ENCODE measurements at places on chromosomes 3 and 15.
A peak's percentile ranks its signal among the peaks of the same experiment; 100 is the strongest.

DNA sequence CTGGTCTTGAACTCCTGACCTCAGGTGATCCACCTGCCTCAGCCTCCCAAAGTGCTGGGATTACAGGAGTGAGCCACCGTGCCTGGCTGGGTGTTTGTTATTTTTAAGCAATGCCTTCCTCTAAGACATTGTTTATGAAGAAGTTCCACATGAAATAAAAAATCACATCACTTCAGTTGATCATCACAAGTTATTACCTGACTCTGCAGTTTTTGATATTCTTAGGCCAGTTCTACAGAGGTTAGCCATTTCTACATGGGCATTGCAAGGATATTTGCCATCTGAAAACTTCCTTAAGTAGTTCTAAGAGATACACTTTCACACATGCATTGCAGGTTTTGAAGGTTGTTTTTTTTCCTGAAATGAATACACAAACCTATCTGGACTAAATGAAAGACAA lies 82.1 kb downstream of the PYDC2 start:
- DNase-seq, result no peak

DNA sequence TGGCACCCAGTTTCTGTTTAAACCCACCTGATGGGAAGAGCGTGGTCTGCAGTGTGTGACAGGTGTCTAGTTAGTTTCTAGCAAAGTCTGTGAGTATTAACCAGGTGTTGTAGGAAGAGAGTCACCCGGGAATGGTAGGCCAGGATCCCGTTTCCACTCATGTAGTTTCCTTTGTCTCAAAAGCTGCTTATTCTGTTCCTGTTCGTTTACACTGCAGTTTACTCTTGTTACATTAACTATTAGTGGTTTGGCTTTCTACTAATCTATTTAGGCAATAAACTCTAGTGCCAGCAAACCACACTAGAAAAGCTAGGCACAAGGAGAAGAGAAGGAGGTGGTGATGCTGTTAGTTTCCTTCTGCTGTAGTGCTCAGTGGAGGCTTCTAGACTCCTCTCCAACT lies 32.7 kb downstream of the WDR76 start:
- no peak for DNase-seq

DNA sequence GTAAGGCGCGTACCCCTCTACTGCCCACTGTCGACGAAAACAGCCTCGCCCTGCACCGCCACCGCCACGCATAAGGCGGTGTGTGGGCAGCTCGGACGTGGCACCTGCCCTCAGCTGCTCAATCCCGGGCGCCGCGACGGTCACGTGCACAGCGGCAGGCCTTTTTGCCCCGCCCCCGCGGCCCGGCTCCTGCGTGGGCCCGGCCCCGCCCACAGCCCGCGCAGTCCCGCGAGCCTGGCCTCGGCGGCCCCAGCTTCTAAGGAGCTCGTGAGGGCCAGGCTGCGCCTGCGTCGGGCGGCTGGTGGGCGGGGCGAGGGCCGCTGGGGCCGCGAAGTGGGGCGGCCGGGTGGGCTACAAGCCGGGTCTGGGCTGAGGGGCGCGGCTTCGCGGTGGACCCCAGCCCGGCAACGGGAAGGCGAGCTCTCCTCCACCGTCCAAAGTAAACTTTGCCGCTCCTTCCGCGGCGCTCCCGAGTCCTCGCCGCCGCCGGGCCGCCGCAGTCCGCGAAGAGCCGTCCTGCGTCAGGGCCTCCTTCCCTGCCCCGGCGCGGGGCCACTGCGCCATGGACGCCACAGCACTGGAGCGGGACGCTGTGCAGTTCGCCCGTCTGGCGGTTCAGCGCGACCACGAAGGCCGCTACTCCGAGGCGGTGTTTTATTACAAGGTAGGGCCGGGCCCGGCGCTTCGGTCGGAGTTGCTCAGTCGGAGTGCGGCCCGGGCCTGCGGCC lies at the start of gene CAPN7:
TSS of gene CAPN7 (plus strand) at position 313 of the 728 bp plus-strand sequence. CDS start at position 563, 250 bp downstream.
- peak; percentile 96 for DNase-seq

- no peak for DNase-seq
Observed at GRCh38 chr3:73484656-73485248, 140.0 kb downstream of the PDZRN3 start.

GRCh38 chr15:58360421-58361090 lies 71.2 kb upstream of the LIPC start:
- DNase-seq, result no peak

GRCh38 chr3:178195824-178196223 lies 340.4 kb upstream of the KCNMB2 start:
- DNase-seq, result no peak

DNA sequence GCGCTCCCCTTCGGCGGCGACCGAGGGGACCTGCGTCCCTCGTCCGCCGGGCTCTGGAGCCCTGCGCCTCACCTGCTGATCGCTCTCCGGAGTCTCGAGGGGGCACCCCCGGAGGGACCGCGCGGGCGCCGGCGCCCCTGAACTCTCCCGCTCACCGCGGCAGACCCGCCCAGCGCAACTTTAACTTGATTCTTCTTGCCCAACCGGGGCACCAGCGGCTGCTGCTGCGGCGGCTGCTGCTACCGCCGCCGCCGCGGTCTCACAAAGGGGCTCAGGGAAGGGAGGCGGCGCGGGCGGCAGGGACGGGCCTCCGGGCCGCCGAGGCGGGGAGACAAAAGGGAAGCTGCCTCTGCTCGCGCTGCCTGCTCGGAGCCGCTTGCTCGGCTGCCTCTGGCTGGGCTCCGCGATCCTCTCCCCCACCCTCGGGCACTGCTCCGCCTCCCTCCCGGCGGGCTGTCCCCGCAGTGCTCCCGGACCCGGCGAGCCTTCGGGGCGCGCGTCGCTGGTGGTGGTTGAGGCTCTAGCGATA lies at the start of gene PPM1L:
TSS of gene PPM1L (plus strand) at position 456 of the 529 bp plus-strand sequence.
- DNase-seq, result peak; percentile 84

GRCh38 chr3:31670136-31670535 lies 137.4 kb downstream of the STT3B start:
- DNase-seq, result no peak

- no peak for DNase-seq
Observed at GRCh38 chr15:70470556-70471191, 292.7 kb downstream of the UACA start.

GRCh38 chr15:41790169-41790568 lies 15.9 kb downstream of the MAPKBP1 start:
- DNase-seq, result no peak

GRCh38 chr3:149186219-149186618 lies 35.4 kb downstream of the CP start:
- no peak for DNase-seq

DNA sequence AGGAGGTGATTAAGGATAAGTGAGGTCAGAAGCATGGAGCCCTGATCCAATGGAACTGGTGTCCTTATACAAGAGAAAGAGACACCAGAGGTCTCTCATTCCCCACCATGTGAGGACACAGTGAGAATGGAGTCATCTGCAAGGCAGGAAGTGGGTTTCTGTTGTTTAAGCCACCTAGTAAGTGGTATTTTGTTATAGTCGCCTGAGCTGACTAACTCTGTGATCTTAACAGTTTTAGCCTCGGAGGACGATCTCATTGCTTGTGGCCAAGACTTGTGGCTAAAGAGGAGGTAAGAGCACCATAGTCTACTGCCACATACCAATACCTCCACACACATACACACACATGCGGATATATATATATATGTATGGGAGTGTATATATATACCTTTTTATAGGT lies 73.8 kb downstream of the MCTP2 start:
- DNase-seq, result no peak

DNA sequence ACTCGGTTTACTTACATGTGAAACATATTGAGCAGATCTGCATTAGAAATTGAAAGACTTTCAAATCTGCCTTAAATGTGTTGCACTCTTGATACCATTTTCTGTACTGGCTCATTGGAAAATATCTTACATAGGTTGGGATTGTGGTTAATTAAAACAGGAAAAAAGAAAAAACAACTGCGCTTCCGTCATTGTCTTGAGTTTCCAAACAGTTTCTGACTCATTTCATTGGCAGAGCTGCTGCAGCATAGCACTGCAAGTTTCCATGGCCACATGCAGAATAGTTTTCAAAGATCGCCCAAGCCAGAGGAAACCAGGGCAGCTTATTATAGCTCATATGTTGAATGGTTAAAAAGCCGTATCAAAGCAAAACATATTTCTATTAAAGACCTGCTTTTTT lies 446.6 kb upstream of the BCHE start:
- DNase-seq, result no peak

DNA sequence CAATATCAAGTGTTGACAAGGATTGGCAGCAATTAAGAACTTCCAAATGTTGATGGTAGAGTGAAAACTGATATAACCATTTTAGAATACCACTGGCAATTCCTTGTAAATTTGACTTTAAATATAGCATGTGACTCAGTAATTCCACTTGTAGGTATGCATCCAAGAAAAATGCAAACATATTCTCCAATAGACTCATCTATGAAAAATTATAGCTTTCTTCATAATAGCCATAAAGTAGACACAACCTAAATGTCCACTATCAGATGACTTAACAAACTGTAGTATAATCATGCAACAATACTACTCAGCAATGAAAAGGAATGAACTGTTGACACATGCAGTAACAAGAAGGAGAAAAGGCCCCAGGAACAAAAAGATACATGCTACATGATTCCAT lies 988.1 kb downstream of the FHIT start:
- no peak for DNase-seq

DNA sequence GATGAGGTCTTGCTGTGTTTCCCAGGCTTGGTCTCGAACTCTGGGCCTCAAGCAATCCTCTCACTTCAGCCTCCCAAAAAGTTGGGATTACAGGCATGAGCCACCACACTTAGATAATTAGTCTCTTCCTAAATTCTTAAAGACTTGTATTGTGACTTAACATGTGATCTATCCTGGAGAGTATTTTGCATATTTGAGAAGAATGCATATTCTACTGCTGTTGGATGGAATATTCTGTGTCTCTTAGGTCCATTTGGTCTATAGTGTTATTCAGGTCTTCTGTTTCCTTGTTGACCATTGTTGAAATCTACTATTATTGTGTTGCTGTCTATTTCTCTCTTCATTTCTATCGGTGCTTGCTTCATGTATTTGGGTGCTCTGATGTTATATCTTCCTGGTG lies 60.1 kb upstream of the VILL start:
- no peak for DNase-seq

- no peak for DNase-seq
Observed at GRCh38 chr3:57796261-57796660, 40.2 kb downstream of the SLMAP start.

- no peak for DNase-seq
Observed at GRCh38 chr3:194824100-194824499, 138.4 kb downstream of the FAM43A start.

GRCh38 chr3:102090721-102091045 lies 241.4 kb downstream of the NFKBIZ start:
- DNase-seq, result no peak

DNA sequence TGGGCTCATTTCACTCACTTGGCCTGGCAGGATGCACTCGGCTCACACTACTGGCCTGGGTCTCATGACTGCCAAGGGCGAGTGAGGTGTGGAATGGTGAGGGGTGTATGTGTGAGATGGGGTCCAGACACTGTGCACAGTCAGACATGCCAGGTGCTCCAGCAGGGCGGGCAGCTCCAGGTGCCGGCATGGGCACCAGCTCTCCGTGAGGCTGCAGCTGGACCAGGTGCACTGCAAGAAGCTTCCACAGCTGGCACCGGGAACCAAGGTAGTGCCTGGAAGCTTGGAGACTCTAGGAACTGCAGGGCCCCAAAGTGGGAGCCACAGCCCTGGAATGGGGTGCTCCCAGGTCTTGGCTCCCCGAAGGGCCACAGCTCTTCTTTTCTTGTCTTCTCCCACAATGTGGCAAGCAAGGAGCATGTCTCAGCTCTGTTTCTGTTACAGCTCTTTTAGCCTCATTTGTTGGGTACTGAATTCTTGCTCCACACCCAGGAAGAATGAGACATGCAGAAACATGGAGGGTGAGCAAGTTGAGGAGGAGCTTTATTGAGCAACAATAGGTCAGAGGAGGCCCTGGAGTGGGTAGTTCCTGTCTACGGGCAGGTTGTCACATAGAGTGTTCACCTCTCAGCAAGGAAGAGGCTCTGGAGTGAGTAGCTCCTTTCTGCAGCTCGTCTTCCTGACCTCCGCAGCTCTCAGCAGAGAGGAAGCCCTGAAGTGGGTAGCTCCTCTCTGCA lies 762.8 kb downstream of the CADM2 start:
- no peak for DNase-seq

GRCh38 chr3:31249545-31249944 lies 283.2 kb upstream of the STT3B start:
- no peak for DNase-seq

DNA sequence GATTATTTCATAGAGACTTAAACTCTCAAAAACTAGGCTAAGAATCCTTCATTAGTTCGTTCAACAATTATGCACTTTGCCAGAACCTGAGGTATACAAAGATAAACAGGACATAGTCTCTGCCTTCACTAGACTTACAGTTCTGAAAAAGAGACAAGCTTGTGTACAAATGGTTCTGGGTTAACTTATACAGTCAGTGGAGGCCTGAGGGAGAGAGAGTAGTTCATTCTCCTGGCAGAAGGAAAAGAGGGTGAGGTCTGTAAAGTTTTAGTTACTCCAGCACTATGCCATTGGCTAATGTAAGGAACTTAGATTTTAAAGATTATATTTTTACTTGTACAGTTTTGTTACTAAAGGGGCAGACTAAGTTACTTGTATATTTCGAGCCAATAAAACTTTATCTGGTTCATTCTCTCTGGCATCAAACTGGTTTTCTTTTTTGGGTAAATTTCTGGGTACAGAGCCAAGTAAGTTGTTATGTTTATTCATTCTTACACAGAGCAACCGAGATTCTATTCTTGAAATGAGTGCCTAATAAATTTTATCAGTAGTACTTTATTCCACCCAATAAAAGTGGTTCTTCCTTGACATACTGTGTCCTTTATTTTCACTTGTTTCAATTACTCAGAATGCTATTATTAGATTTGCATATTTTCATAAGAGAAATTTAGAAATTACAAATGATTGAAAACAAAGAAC lies 278.7 kb downstream of the TIGIT start:
- DNase-seq, result no peak

DNA sequence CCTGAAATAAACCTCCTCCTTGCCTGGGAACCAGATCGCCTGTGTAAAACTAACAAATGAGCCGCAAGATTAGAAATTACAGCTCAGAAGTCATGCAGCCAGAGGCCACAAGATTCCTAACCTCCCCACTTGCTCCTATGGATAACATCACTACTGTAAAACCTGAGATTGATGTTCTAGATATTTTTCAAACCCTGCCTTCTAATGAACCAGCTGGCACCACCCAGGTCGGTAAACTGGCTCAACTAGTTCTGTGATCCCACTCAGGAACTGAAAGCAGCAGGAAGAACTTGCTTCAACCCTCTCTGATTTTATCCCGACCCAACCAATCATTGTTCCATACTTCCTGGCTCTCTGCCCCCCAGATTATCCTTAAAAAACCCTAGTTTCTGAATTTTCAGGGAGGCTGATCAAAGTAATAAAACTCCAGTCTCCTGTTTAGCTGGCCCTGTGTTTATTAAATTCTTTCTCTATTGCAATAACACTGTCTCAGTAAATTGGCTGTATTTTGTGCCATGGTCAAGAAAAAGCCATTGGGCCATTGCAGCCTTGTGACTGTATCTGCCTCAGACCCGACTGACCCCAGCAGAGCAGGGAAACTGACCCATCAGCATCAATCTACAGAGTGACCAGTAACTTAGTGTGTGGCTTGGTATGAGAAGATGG lies 98.9 kb downstream of the RPLP1 start:
- no peak for DNase-seq
